ENCODE measurements at places on chromosomes 3 and 15.

DNA sequence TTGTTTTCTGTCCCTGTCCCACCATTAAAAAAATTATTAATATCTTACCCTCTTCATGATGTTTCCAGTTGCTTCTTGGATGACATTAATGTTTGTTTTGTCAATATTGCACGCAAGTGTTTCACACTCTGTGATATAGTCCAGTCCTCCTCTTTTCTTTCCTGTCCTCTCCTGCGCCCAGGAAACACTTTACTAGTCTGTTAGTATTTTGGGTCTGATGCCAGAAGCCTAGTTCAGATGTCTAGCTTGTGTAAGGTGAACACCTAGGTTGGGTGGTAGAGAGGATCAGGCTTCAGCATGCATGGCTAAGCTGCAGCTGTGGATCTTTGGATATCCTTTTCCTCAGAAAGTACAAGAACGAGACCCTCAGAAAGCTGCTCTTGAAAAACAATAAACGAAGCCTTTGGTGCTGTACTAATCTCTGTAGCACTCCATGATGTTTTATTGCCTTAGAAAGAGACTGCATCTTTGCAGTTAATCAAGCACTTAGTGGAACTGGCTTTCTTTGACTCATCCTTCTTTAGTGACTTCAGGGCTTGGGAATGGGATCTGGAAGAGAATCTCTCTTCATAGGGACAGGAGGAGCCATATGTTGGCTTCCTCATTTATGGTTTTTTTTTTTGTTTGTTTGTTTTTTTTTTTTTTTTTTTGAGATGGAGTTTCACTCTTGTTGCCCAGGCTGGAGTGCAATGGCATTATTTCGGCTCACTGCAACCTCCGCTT is 253.4 kb downstream of the LPP start:
- DNase-seq: no peak

DNA sequence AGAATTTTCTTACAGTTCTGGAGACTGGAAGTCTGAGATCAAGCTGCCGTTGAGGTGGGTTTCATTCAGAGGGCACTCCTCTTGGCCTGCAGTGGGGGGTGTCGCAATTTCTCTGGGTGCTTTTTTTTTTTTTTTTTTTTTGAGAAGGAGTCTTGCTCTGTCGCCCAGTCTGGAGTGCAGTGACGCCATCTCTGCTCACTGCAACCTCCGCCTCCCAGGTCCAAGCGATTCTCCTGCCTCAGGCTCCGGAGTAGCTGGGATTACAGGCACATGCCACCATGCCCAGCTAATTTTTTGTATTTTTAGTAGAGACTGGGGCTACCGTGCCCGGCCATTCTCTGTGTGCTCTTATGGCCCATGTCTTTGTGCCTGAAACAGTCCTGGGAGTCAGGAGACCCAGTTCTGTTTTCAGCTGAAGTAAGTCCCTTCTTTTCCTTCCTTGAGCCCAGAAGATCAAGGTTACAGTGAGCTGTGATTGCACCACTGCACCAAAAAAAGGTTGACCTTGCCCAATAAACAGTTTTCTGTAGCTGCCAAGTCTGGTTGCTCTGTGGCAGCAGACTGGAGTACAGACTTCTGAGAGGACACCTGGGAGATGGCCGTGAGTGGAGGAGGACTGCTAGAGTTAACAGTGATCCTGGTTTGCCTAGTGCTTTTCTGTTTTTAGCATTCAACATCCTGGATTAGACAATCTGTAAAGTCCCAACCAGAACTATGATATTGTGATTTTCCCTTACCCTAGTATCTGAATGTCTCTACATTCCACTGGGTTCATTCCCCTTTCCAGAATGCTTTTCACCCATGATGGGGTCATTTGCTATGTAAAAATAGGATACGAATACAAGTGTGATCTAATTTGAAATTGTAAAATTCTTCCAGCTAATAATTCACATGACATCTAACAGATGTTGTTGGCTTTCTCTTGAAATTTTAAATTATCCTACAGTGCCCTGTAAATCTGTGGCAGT is 76.6 kb upstream of the RNF7 start:
- DNase-seq: no peak

- no peak for DNase-seq
Measured at GRCh38 chr3:167054926-167055325, 325.2 kb downstream of the ZBBX start.

DNA sequence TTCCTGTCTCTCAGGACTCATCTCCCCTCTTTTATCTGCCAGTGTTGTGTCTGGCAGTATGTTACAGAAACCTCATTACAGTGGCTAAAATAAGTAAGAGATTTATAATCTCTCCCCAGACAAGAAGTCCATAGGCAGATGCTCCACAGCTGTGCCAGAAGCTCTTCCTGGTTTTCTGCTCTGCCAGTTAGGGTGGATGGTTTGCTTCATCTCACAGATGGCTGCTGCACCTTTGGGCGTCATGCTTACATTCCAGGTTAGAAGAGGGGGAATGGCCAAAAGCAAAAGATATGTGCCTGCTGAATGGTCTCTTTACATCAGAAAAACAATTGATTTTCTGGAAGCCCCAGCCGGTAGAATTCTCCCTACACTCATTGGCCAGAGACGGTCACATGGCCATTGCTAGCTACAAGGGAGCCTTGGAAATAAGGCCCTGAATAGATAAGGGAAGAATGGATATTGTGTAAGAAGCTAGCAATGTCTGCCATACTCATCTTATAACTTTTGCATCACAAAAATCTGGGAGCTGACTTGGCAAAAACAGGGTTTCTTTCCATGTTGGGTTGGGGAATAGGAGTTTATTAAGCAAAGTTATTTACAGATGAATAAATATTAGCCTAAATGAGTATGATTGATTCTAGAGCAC is 91.1 kb downstream of the PDCD6IP start:
- no peak for DNase-seq

DNA sequence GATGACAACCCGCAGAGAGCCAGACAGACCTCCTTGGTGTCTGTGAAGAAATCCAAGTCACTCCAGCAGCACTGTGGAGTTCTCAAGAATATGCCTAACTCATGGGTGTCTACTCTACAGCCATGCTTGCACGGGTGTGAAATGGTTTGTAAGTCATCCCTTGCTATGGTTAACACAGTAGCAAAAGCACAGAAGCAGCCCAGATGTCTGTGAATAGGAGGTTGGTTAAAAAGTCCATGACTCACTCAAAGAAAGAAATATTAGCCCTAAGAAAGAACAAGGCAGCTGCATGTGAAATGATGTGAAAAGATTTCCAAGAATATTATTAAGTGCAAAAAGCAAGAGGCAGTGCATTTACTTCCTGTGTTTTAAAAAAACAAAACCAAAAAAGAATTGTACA is 12.1 kb upstream of the LIMD1 start:
- no peak for DNase-seq

- DNase-seq: no peak
Measured at GRCh38 chr3:172115787-172116186, 76.4 kb downstream of the FNDC3B start.
